ENCODE measurements at places on chromosomes 11 and 22.

- no peak for DNase-seq
These were observed 1.8 kb downstream of the GALR3 start for GRCh38 chr22:37824674-37825641.

DNA sequence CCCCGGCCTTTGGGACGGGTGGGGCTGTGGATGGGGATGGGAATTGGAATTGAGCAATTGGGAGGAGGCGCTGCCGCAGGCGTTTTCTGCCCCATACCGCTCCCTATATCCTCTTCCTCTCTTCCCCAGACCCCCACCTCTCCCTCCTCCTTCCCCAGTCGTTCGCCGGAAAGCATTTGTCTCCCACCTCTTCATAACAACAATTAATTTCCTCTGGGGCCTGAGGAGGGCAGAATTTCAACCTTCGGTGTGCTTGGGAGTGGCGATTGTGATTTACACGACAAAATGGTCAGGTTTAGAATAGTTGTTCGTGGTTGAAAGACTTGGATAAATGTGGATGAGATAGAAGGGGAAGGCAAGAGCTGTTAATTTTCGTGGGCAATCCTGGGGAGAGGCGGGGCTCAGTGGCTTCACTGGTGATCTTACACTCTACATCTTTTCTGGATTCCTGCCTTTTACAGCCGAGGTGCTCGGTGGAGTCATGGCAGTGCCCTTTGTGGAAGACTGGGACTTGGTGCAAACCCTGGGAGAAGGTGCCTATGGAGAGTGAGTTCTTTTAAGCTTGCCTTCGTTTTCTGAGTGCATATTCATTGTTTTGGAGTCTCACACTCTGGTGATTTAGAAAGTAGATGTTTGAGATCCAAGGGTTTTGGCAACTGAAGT, 1.5 kb downstream of the CHEK1 start:
- DNase-seq, result peak; percentile 11

DNA sequence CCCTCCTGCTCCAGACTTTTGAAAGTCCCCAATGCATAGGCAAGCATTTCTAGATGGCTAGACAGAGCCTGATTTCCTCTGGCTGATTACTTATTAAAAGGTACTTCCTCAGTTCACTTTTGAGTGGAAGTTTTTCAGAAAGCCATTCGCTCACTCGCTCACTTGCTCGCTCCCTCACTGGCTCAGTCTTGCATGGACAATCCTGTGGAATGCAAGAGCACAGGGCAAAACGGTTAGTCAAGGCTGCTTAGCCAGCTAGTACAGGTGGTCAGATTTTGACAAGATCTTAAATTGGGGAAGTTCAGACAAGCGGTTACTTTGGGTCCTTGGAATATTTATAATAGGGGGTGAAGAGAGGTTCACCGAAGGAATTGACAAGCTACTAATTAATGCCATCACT, 101.0 kb downstream of the ARL14EP start:
- DNase-seq, result no peak

GRCh38 chr11:44498089-44498871, 67.2 kb upstream of the CD82 start:
- DNase-seq, result no peak

DNA sequence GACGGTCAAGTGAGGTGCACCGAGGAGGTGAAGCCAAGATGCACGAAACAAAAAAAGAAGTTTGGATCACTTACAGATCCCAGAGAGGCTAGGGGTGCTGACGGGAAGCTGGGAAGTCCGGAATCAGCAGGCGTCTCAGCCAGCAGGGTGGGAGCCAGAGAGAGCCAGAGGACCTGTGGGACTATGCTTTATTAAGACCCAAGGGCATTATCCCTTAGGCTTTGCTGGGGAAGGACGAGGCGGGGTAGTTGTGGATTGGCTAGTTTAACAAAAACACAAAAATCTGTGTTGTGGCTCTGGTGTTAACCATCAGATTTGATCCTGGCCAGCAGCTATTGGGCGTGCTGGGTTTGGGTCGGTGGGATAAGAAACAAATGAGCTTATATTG, 427.1 kb downstream of the DYNC2H1 start:
- DNase-seq, result no peak

- DNase-seq, result peak; percentile 55
These were observed 80.7 kb upstream of the PPARA start for GRCh38 chr22:46069521-46070214.

DNA sequence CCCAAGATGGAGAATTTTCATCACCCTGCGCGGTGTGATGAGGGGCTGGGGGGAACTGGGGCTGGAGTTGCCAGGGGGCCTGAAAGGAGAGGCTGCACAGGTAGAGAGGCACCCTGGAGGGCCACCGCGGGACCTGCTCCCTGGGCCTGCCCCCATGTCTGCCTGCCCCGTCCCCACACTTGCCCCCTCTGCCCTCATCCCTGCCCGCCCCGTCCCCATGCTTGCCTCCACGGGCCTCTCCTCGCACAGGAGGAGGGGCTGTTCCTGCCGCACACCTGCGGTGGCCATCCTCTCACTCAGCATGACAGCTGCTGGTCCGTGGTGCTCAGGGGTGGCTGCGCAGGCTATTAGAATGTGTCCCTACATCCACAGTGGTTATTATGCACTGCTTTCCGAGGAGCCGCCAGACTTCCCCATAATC, 43.5 kb downstream of the LINC01488 start:
- no peak for DNase-seq

DNA sequence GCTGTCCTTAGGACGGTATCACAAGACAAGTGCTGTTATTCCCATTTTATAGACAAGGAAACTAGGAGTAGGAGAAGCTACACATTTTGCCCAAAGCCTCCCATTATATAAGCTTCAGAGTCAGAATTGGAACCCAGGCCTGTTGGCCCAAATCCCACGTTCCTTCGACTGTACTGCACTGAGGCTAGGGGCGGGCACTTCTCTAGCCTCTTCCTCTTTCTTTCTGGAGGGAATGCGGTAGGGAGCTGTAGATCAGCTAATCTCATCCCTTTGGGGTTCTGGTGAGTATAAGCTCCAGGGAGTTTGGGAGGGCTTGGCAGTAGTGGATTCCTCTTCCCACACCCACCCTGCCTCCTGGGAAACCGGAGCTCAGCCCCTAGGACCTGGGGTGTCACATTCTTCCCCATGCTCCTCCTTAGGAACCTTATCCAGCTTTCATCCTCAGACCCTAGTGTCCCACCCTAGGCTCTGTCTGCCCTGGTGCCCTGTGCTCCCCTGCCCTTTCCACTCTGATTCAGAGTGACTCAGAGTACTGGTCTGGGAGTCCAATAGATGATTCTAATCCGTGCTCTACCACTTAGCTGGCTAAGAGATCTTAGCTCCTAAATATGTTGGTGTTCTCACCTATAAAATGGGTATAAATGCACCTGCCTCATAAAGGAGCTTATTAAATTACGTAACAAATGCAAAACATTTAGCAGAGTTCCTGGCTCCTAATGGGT, 29.3 kb downstream of the PHLDB1 start:
- DNase-seq, result no peak

DNA sequence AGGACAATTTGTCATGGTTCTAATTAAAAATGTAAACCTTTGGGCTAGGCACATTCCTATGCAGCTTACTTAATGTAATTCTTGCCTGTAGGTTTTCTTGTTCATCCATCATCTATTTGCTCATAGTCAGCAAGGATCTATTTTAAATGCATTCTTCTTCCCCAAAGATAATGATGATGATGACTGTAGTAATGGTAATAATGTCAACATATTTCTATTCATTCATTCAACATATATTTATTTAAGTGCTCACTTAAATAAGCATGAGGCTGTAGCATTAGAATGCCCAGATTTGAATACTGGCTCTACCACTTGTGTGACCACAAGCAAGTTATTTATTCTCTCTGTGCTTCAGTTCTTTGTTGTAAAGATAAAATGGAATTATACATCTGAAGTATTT, 169.6 kb upstream of the SYN3 start:
- DNase-seq, result no peak

DNA sequence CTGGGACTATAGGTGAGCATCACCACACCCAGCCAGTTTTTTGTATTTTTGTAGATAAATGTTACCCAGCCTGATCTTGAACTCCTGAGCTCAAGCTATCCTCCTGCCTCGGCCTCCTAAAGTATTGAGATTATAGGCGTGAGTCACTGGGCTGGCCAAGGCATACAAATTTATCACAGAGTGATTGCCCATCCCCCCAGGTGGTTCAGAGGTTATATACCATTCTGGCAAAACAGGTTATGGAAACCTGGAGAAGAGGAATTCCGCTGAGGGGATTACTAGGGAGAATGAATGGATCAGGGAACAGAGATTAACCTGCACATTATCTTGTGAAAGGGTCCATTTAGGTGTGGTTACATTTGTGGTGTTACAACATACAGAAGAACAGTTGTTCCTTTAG, 8.1 kb downstream of the ATG13 start:
- no peak for DNase-seq

- DNase-seq, result no peak
These were observed 27.5 kb upstream of the CRYBB3 start for GRCh38 chr22:25172153-25172552.

DNA sequence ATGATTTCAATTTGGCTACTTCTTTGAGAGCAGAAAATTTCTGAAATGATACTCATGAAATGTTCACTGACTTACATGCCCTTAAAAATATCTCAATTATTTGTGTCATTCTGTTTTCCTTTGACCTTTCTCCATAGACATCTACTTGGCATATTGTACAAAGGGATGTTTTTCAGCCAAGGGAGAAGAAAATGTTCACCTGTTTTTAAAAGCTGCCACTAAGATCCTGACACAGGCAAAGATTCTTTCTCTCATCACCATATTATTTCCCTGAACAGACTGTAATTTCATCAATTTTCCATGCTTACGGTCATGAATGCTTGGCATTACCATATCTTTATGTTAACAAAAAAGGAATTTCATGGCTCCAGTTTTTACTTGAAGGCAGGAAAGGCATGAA, 67.4 kb upstream of the DBX1 start:
- DNase-seq, result no peak

DNA sequence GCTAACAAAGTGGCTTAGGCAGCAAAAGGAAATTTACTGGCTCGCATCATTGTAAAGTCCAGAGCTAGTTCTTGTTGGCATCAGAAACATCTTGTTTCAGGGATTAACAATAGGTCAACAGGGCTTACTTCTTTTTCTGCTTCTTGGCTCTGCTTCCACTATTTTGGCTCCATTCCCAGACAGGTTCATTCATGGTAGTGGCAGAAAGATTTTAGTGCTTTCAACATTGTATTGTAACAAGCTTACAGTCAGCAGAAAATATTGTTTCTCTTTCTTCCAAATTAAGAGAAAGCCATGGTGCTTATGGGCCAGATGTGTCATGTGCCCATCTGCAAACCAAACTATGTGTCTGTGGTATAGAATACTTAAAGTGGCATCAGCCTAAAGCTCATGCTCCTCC, 315.6 kb downstream of the RAB38 start:
- DNase-seq, result peak; percentile 96

DNA sequence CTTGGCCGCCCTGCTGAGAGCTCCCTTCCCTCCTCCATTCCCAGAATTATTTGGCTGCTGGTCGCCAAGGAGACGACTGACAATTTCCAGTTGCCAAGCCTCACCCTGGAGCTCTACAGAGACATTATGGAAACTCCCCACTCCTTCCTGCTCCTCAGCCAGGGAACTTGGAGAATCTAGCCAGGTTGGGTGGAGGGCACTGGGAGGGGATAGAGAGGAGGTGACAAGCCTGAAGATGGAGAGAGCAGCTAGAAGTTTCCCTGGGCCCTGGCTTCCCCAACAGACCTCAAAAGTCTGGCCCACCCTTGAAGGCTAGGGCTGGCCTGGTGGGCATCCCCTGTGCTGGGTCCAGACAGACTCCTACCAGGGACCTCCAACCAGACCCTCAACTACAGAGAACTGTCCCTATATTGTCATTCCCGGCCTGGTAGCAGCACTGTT, 6.7 kb upstream of the VSIG10L2 start:
- no peak for DNase-seq

DNA sequence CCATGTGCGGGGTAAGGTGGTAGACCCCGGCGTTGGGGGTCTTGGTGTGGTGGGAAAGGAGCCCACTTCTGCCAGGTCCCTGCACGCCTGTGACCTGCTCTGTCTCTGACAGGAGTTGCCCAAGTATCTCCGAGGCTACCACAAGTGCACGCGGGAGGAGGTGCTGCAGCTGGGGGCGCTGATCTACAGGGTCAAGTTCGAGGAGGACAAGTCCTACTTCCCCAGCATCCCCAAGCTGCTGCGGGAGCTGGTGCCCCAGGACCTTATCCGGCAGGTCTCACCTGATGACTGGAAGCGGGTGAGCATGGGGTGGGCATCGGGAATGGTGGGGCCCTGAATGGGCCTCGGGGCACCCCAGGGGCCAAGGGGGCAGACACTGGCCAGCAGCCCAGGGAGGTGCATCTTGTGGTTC, 83.0 kb downstream of the MYO7A start:
- no peak for DNase-seq

GRCh38 chr22:30474683-30475424, 3.0 kb upstream of the SEC14L3 start:
- DNase-seq, result no peak

DNA sequence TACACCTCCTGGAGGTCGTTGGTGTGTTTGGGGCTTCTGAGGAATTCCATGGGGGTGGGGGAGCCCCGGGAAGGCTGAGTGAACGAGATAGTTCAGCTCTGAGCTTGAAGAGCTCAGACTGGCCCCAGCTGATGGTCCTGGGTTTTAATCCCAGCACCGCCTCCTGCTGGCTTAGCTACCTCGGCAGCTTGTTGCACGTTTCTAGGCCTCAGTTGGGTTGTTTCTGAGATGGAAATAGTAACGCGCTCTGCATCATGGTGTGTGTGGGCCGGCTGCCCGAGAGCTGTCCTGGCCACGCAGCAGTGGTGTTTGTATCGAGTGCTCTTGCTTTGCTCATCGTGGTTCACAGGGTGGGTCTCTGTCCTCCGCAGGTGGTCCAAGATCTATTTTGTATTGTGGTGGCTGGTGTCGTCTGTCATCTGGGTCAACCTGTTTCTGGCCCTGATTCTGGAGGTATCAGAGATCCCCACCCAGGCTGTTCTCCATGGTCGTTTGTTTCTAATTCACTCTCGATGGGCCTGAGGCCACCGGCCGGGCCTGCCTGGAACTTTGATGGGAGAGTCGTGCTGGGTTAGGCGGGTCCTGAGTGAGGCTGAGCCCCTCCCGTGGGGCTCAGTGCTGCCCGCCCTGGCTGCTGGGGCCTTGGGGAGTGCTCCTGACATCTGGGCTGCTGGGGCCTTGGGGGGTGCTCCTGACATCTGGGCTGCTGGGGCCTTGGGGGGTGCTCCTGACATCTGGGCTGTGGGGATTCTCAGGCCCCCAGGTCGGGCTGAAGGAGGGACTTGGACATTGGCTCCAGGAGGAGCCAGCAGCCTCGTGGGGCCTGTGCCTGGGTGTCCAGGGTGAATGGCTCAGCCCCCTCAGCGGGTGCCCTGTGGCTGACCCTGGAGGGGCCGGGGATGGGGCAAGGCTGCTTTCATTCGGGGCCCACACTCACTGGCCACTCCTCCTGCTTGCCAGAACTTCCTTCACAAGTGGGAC, 37.7 kb downstream of the TPCN2 start:
- DNase-seq, result no peak

- DNase-seq, result no peak
These were observed 121.3 kb downstream of the MPPED1 start for GRCh38 chr22:43533156-43533530.

- no peak for DNase-seq
These were observed 40.2 kb downstream of the TSPAN18 start for GRCh38 chr11:44766972-44767278.

- no peak for DNase-seq
These were observed 62.7 kb downstream of the CSNK2A3 start for GRCh38 chr11:11290354-11290753.

GRCh38 chr11:63682066-63683021, 1.0 kb downstream of the RTN3 start:
- no peak for DNase-seq
